ENCODE measurements at places on chromosomes 11 and 22.

- no peak for DNase-seq
These were observed 67.7 kb upstream of the PPARA start for GRCh38 chr22:46082633-46083032.

GRCh38 chr11:22884217-22884616, 23.9 kb upstream of the CCDC179 start:
- DNase-seq, result no peak

GRCh38 chr22:49951986-49952896, 8.3 kb upstream of the PIM3 start:
- DNase-seq, result no peak

DNA sequence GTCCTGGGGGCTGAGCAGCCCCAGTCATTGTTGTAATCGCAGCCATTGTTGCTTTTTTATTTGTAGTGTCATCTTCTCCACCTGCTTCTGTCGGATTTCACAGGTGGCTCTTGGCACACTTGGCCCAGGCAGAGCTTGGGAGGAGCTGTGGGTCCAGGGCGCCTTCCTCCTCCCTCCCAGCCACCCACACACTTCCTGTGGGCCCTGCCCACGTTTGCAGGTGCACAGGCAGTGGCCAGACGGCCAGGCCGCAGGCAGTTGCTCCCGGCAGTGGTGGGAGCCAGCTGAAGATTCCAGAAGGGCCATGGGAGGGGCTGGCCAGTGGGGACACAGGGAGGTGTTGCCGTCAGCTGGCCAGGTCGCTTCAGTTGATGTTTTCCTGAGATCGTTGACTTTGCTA, 1191.9 kb downstream of the BRD1 start:
- DNase-seq, result no peak

- no peak for DNase-seq
These were observed 1.7 kb downstream of the BRSK2 start for GRCh38 chr11:1391165-1392075.

DNA sequence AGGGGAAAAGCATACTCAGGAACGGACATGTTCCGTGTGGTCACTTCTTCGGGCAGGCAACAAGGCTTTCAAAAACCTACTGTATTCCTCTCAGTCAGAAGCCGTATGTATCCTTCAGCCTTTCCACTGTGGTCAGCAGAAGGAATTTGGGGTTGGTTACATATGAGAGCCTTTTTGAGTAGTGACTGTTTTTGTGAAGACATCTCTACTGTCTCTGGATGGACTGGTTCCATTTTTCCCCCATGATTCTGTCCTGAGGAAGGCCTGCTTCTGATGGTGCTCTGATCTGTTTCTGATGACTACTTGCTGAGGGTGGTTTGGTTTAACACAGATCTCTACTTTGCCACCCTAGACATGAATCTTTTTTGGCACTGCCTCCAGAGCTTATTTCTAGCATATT, 63.7 kb upstream of the HORMAD2 start:
- DNase-seq, result no peak

- DNase-seq, result no peak
These were observed 27.5 kb upstream of the MTNR1B start for GRCh38 chr11:92941676-92942571.

DNA sequence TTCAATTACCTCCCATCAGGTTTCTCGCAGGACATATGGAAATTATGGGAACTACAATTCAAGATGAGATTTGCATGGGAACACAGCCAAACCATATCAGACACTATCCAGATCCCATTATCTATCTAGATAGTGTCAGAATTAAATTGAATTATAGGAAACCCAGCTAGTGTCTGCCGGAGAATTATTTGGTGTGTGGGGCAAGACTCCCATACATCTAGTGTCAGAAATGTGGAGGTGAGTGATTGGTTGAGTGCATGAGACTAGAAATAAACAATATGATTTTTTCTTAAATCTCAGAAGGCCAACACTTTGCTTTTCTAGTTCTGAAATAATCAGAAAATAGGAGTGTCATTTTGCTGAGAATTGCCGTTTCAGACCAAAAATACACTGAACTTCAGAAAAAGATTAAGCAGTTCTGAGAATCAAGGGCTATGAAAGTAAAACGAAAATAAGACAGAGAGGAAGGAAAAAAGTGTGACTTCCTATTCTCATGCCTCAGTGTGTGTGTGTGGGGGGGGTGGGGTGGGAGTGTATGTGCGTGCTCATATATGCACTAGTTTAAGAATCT, 21.3 kb downstream of the CASP12 start:
- DNase-seq, result no peak

DNA sequence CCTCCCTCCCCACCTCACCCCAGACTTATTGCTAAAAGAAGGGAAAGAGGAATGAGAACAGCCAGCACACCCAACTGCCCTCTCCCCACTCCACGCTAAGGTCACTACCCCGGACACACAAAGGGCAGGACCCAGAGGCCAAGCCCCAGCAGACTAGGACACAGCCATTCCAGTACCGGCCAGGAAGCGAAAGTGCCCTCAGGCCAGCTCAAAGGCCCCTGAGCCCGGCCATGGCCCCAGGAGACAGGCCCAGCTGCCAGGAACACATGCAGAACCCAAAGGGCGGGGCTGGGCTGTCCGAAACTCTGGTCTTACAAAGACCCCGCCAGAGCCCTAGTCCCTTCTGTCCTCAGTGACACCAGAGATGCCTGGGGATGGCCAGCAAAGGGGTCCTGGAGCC, 5.5 kb downstream of the RCOR2 start:
- DNase-seq, result no peak

- DNase-seq, result no peak
These were observed 11.1 kb downstream of the MRPL17 start for GRCh38 chr11:6671991-6672390.

DNA sequence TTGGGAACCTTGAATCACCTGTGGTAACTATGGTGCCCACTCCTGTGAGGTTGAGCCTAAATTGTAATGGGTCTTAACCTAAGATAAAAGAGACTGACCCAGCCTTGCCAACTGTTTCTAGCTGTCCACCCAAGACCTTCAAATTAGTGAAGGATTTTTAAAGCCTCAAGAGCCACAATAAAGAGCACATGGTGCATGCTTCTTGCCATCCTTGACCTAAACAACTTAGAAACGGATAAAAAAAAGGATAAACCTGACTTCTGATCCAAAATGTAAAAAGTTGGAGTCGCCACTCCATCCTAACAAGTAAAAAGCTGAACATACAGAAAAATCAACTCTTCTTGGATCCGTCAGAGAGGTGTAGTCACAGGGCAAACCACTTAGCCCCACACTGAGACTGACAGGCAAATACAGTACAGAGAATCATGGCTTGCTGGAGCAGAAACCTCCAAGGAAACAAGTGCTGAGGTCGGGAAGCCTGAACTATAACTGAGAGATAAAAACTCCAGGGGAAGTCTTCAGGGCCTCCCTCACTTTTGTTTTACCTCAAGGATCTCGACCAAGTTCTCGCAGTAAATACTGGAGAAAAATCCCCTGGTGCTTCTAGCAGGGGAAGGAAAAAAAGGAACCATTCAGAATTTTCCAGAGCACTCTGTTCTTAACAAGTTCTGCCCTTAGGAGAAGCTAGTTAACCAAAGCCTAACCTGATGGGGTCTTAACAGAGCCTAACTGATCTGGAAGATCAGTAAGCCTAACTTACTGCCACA, 16.3 kb downstream of the ENTHD1 start:
- DNase-seq, result no peak

- no peak for DNase-seq
These were observed 8.1 kb downstream of the FBXO7 start for GRCh38 chr22:32482708-32483107.

- DNase-seq, result no peak
These were observed 627 bp upstream of the PEX26 start for GRCh38 chr22:18077087-18077638.

DNA sequence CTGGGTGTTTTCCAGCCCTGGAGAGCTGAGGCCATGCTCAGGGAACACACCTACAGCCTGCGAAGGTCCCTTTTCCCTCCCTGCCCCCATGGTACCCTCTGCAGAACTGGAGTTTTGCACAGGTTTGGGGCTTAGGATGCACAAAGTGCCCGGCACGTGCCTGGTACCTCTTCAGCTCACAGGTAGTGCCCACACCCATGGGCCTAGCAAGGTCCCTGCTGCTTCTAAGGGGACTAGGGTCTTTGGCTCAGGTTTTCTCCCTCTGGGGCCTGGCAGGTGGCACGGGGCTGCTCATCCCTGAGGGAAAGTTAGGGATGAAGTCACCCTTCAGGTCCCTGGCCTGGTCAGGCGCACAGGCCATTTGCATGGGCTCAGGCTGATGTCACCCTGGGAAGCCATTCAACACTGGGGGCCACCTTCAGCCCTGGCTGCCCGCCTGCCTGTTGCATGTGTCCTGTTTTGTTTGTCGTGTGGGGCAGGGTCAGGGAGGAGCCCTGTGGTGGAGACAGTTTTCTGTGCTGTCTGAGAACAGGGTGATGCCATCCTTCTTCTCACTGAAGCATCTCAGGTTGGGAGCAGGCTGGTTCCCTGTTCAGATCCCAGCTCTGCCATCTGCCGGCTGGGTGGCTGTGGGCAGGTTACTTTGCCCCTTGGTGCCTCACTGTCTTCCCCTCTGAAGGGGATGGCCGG, 68.3 kb upstream of the CRYBB3 start:
- DNase-seq, result no peak

DNA sequence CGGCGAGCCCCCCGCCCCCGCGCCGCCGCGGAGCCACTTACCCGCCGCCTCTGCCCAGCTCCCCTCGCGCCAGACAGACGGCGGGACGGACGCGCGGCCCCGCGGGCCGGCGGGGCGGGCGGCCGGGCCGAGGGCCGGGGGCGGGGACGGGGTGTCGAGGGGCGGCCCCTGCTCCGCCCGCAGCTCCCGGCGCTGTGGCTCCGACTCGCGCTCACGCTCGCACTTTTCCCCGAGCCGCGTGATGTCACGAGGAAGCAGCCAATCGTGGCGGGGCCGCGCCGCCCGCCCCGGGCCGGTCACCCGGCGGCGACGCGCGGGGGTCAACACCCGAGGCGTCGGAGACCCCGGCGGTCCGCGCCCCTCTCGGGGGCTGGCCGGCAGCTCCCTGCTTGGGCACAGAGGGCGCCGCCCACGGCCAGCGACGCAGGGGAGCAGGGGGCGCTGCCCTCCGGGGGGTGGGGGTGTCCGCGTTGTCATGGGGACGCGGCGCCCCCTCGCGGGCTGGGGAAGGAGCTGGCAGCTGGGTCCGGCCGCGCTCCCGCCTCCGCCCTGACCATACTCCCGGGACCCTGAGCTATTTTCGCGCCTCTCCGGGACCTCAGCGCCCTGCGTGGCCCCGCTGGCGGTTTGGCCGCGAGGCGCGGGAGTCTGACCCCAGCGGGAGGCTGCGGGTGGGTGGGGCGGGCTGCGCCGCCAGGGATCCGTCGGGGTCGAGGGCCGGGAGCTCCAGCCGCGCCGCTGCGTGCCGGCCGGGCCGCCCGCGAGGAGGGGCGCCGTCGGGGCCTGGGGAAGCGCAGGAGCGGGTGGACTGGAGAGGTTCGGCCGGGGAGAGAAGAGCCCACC, at the start of gene CHRM4:
Gene CHRM4 (minus strand): TSS at position 199 of the 843 bp plus-strand sequence. CDS start 5,219 bp downstream, outside the sequence.
- DNase-seq, result no peak

- DNase-seq, result no peak
These were observed 37.8 kb downstream of the PRR5L start for GRCh38 chr11:36333897-36334296.

DNA sequence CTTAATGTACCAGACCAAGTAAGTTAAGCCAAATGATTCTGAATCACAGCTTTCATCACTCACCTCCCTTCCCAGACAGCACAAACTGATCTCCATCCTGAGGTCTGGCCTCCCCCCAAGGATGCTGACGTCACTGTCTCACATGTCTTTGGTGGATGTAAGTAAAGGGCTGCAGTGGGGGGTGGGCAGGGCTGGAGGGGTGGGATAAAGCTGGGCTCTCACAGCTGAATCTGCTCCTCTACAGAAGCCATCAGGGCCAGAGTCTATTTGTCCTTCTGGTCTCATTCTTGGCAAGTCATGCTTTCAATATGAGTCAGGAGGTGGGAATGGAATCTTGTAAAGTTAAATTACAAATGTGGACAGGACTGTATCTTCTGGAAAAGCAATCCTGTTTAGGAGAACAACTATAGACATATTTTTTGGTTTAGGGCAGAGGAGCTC, 32.7 kb downstream of the P4HA3 start:
- DNase-seq, result no peak

- DNase-seq, result peak; percentile 9
These were observed 57.5 kb downstream of the BTG4 start for GRCh38 chr11:111454561-111455192.

- no peak for DNase-seq
These were observed 412.3 kb upstream of the KIRREL3 start for GRCh38 chr11:127412722-127413380.

GRCh38 chr11:102551169-102551781, 20.7 kb upstream of the MMP7 start:
- DNase-seq, result no peak

GRCh38 chr11:27281740-27282590, 81.0 kb downstream of the CCDC34 start:
- no peak for DNase-seq

GRCh38 chr11:67029146-67029545, 6.2 kb downstream of the SYT12 start:
- DNase-seq, result no peak

DNA sequence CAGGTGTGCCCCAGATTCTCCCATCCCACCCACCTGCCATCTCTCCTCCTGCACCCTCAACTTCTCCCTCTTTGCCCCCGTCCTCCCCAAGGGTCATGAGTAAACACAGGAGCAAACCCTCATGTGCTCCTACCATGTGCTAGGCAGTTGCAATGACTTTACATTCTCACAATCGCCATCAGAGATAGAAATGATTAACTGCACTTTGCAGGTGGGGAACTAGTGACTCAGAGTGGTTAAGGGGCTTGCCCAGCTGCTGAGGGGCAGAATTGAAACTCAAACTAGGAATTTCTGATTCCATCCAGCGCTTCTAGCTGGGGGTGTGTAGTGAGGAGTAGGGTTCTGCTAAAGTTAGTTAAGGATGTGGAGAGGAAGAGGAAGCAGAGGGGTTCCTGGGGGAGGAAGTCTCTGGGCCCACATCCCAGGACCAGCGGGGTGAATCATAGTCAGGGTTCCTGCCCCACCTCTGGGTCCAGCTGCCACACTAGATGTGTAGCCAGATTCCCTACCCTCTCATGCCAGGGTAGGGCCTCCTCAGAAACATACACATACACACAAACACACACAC, 16.0 kb upstream of the PRG2 start:
- DNase-seq, result peak; percentile 74

DNA sequence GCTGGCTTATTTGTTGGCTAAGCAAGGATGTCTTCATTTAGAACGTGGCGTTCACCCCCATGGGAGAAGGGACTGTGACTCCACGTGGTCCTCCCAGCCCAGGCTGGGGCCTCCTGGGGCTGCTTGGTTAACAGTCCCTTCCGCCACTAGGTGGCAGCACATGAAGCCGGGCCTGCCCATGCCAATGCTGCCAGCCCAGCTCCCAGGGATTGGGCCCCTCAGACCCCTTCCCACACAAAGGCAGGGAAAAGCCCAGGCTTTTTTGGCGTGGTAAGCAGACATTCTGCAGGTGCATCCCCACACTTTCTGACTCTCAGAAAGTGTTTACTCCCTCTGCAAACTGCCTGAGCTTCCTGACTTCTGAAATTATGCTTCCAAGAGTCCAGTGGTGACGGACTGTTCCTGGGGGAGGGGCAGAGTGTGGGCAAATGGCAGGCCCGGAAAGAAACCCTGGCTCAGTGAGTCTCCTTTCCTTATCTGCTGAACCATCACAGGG, 3.1 kb downstream of the CBX6 start:
- peak; percentile 80 for DNase-seq

- DNase-seq, result no peak
These were observed 25.6 kb downstream of the RHOD start for GRCh38 chr11:67082071-67082791.

- no peak for DNase-seq
These were observed 331.6 kb downstream of the CTTN start for GRCh38 chr11:70729949-70730348.

GRCh38 chr11:66857234-66857926, 516 bp downstream of the LRFN4 start:
- no peak for DNase-seq
